ENCODE measurements at places on chromosomes 1 and 21.

GRCh38 chr1:5751833-5752745, 240.1 kb downstream of the NPHP4 start:
- DNase-seq = no peak

DNA sequence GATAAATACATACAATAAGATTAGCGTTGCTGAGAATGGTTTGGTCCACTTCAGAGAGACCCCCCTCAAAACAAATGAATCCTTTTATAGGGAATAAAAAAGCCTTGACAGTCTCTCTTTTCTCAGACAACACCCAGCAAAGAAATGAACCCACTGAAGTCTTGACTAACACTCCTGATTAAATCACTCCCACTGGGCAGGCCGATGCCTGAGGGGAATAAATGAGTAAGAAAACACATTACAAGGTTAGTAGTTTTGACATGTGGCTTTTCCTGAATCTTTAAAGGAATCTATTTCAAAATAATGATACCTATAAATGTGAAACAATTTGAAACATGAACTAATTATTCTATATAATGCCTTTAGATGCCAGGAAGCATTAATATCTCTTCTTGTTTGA, 146.9 kb upstream of the POGK start:
- DNase-seq = no peak

GRCh38 chr1:201889090-201889968, 631 bp downstream of the SHISA4 start:
- DNase-seq = no peak

DNA sequence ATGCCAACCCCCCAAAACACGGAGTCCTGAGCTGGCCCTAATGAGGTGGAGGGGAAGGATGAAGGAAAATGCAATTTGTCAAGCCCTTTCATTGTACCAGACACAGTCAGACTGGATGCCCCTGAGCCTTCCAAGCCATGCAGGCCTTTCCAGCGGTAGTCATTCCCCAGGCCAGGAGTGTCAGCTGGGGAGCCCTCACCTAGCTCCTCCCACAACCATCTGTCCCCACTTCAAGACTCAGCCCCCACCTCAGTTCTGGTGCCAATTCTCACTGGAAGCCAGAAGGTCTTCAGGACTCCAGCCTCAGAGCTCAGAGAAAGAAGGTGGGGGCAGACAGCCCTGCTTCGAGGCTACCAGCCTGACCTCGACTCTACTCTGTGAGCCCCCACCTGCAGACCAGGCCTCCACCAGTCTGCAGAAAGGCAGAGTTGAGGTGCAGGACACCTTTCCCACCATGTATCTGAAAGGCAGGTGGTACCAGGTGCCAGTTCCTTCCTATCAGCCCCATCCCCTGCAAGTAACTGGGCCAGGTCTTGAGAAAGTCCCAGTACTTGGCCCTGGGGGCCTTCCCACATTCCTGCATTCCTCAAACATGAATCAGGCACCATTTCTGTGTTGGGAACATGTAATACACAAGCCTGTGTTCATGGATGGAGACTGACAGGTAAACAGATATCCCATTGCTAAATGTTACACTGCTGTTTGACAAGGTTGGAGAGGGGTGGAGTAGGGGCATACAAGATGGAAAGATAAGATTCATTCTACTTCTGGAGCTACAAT, 180.6 kb upstream of the EDN2 start:
- DNase-seq = no peak

GRCh38 chr1:25257196-25257595, 9.9 kb upstream of the RSRP1 start:
- DNase-seq = no peak

DNA sequence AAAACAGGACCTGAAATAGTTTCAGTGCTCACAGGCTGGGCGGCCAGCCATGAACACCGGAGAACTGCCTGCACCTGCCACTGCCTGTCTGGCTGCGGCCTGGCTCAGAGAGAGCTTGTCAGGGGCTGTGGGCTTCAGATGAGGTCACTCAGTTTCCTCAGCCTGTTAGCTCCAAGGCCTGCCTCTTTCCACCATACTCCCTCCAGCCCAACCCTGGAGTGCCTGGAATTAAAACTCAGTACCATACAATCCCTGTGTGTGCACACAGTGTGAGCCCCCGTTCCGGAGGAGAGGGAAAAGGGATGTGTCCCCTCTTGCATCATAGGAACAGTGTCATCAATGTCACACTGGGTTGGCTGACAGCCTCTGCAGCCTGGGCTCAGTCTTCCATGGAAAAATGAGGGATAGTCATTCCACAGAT, 16.2 kb downstream of the CACNA1S start:
- DNase-seq = no peak

- DNase-seq = no peak
Measured at GRCh38 chr1:51878308-51878615, 265 bp downstream of the NRDC start.

DNA sequence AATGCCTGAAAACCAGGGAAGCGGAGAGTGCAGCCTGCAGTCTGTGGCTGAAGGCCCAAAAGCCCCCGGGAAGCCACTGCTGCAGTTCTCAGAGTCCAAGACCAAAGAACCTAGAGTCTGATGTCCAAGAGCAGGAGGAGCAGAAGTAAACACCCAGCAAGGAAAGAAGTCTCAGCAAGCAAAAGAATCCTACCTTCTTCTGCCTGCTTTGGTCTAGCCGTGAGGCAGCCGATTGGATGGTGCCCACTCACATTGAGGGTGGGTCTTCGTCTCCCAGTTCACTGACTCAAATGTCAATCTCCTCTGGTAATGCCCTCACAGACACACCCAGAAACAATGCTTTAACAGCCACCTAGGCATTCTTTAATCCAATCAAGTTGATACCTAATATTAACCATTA, 217.5 kb downstream of the PLA2G4A start:
- DNase-seq = no peak

DNA sequence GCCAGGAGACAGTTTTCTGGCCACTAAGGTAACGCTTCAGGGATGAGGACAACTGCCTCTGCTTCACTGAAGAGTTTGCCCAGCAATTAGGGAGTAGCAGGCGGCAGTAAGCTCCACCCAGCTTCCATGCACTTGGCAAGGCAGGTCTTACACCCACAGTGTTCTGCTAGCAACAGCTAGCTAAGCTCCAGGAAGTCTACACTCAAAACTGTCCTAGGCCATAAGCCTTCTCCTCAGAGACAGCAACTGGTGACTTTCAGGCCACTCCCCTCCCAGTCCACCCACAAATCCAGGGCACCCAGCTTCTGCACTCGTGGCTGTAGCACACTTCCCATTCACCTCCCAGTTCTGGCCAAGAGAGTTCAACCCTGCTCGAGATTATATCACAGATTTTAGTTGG, 47.3 kb downstream of the KMO start:
- DNase-seq = peak; percentile 3

GRCh38 chr1:179785031-179785431, 41.9 kb downstream of the FAM163A start:
- DNase-seq = no peak

DNA sequence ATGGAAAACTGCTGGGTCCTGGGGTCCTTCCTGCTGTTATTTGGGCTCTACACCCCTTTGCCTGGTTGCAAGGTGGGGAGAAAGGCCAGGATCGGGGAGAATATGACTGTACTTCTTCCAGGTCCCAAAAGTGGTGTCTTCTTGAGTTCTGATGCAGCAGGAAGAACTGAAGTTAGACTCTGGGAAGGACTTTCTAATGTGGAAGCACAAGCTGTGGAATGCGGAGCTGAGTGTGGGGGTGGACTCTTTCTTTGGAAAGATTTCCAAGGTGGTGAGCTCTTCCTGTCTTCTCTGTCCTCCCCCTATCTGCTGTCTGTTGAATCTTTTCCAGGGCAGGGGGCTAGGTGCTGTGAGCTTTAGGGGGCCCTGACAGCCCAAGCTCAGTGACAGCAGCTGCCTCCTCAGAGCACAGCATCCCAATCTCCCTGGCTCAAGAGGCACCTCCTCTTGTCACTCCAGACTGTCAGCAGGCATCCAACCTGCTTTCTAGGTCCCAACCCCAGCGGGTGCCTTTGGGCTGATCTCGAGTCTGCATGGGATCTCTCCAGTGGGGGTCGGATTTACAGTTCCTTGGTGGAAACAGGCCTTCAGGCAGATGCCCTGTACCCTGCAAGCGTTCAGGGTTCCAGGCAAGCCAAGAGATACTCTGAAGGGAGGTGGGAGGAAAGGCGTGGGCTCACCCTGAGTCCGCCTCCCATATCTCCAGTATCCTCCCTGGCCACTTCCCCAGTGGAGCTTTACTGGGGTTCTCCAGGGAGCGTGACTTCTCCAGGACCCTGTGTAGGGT, 23.2 kb downstream of the ADORA1 start:
- DNase-seq = no peak

All from NCI-H1436 (cell line).